ENCODE measurements at places on chromosomes 2 and 18. TPM values are rescaled to one million over a fixed set of nuclear protein-coding genes. Genes with fewer than 3 reads are reported as not detected.

Gene SIX2
- total RNA-seq, result 2.9 TPM

DNA sequence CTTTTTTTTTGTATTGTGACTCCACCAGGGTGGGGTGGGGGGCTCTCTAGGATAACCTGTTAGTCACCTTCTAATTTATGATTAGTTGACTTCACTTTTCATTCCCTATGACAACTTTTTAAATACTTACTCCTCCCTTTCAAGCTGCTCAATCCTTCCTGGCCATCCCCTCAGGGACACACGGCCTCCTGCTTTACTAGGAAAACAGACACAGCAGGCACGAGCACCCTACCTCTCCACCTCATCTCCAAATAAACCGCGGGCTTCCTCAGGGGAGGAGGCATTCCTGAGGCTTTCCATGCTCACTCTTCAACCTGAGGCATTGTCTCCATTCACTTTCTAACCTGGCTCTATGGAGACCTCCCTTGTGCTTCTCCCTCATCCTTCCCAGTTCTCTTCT, 33.0 kb downstream of the B4GALT6 start:
- no peak for DNase-seq

- DNase-seq, result no peak
Observed at GRCh38 chr18:50628533-50628905, 68.6 kb downstream of the MAPK4 start.

GRCh38 chr2:8753609-8754008, 71.8 kb downstream of the ID2 start:
- peak; percentile 14 for DNase-seq

DNA sequence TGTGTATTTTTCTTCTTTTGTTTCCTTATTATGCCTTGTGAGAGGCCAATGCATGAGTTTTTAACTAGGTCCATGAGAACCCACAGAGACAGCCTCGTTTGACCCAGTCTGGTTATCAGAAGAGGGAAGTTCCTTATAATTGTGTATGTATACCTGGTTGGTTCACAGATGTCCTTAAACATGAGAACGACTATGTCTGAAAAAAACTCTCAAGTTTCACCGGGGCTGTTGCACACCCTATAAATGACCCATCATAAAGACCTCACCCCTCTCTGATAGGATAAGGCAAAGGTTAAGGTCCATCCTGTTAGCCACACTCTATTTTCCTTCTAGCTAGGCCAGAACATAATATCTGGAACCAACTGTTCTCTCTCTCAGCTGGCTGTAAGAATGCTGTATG, 42.7 kb upstream of the MSH2 start:
- DNase-seq, result no peak

GRCh38 chr2:187051350-187051749, 202.4 kb upstream of the ZSWIM2 start:
- DNase-seq, result no peak

- DNase-seq, result no peak
Observed at GRCh38 chr2:218983934-218984238, 1.1 kb downstream of the FEV start.

DNA sequence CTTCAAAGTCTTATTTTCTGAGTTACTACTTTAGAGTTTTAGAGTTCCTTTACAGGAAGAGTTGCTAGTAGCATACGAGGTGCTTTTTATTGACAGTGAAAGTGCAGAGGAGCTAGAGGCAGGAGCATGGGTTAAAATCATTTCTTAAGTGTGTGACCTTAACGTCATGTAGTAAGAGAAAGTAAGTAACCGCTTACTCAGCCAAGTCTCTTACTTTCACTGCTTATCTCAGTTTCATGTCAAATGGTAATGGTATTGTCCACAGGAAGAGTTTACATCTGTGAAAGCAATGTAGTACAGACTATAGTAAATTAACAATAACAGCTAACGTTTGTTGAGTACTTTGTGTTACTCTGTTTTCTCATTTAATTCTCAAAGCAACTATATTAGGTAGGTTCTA, 12.6 kb downstream of the NDUFAF7 start:
- peak; percentile 14 for DNase-seq

GRCh38 chr2:224271617-224272236, 130.2 kb downstream of the FAM124B start:
- DNase-seq, result no peak

DNA sequence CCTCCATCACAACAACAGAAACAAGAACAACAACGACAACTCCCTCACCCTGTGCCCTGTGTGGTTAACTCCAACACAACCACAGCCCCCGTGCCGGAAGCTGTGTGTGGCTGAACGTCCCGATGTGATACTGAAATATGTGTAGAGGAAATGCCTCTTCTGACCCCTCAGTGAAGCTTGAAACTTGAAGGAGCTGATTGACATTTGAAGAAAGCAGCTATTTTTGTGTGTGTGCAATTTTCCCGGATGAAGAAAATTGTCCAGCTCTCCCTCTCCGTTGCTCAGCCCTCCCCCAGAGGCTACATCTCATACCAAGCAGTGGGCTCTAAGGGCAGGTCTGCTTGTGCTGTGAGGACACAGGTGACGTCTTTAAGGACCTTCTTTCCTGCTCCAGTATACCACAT, 173.8 kb downstream of the ICOS start:
- DNase-seq, result no peak

DNA sequence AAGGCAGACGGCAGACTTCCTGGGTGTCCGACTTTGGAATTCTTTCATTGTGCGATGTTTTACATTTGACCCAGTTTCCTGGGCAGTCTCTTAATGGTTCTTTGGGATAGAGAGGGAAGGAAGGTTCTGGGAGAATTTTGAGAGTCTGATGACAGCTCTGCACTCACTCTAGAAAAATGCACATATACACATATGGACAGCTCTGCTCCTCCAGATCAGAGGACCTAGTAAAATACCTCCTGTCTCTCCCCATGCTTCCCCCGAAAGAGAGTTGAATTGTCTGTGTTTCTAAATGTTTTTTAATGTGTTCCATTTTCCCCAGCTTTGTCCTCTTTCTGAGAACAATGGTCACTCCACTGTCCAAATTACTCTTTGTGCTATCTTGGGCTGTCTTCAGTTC, 102.0 kb upstream of the CXCR4 start:
- DNase-seq, result no peak

DNA sequence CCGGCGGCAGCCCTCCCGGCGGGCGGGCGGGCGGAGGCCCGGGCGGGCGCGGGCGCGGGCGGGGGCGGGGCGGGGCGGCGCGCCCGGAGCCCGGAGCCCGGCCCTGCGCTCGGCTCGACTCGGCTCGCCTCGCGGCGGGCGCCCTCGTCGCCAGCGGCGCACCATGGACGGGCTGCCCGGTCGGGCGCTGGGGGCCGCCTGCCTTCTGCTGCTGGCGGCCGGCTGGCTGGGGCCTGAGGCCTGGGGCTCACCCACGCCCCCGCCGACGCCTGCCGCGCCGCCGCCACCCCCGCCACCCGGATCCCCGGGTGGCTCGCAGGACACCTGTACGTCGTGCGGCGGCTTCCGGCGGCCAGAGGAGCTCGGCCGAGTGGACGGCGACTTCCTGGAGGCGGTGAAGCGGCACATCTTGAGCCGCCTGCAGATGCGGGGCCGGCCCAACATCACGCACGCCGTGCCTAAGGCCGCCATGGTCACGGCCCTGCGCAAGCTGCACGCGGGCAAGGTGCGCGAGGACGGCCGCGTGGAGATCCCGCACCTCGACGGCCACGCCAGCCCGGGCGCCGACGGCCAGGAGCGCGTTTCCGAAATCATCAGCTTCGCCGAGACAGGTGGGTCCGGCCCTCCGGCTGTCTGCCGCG, at the start of gene INHBB:
Gene INHBB, plus strand, starts transcription at position 111 of the 641 bp plus-strand sequence. Its CDS starts 53 bp downstream, at position 164.
- no peak for DNase-seq

Data from fibroblast of the aortic adventitia (primary cell).